ENCODE measurements at places on chromosomes 13 and 19.

- DNase-seq, result no peak
Measured at GRCh38 chr19:40621283-40621682, 20.1 kb downstream of the LTBP4 start.

DNA sequence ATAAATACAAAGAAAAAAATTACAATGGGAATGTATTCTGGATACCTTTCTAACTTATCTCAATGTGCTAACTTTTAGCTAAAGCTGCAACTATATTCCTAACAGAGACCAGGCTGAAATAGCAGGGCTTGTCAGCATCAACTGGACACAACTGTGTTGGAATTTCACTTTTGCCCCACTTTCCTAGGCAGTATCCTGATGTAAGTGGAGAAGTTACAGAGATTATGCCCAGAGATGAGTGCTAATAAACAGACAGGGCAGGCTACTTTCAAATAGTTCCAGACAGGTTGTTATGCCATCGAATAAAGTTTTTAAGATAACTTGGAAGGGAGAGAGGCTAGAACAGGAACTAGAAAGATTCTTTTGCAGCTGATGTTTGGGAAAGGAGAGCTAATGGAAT, 201.9 kb downstream of the KCTD12 start:
- DNase-seq, result no peak

GRCh38 chr19:53511933-53512374, 26.0 kb upstream of the ZNF331 start:
- no peak for DNase-seq

- no peak for DNase-seq
Measured at GRCh38 chr13:51451134-51451466, 1.7 kb downstream of the INTS6 start.

GRCh38 chr13:35964011-35964862, 166.9 kb downstream of the DCLK1 start:
- DNase-seq, result no peak

DNA sequence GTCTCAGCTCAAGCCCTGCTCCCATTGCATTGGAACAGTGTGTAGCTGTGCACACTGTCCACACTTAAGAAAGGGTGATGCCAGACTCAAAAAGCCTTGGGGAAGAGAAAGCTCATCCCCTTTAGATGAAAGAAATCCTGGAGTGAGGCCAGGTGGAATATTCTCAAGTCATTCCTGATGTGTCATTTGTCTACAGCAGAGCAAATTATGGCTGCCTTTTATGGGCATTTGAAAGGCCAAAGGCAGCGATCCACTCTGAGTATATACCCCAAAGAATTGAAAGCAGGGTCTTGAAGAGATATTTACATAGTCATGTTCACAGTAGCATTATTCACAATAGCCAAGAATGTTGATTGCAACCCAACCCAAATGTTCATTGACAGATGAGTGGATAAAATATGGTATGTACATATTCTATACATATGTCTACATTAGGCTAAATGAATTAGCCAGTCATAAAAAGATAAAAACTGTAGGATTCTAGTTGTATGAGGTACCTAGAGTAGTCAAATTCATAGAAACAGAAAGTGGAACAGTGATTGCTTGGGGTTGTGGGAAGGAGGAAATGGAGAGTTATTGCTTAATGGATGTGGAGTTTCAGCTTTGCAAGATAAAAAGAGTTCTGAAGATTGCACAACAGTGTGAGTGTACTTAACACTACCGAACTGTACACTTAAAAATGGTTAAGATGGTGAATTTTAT, 214.9 kb downstream of the KCNRG start:
- no peak for DNase-seq

- DNase-seq, result no peak
Measured at GRCh38 chr19:36051637-36052036, 2.4 kb downstream of the THAP8 start.

GRCh38 chr13:32164622-32165268, 133.2 kb downstream of the FRY start:
- DNase-seq, result peak; percentile 64

DNA sequence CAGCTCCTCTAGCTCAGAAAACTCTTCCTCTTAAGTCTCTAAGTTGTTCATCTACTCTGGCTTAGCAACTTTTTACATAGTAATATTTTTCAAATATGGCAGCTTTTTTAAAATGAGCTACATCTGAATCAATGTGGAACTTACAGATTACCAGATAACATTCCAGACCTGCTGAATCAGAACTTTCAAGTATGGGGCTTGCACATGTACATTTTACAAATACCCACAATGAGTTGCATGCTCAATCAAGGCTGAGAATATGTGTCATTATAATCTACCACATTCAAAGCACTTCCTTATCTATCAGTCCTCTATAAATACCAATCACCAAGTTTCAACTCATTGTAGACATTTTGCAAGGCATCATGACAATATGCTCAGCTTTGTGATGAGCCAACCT, 383.1 kb downstream of the FGF14 start:
- no peak for DNase-seq

DNA sequence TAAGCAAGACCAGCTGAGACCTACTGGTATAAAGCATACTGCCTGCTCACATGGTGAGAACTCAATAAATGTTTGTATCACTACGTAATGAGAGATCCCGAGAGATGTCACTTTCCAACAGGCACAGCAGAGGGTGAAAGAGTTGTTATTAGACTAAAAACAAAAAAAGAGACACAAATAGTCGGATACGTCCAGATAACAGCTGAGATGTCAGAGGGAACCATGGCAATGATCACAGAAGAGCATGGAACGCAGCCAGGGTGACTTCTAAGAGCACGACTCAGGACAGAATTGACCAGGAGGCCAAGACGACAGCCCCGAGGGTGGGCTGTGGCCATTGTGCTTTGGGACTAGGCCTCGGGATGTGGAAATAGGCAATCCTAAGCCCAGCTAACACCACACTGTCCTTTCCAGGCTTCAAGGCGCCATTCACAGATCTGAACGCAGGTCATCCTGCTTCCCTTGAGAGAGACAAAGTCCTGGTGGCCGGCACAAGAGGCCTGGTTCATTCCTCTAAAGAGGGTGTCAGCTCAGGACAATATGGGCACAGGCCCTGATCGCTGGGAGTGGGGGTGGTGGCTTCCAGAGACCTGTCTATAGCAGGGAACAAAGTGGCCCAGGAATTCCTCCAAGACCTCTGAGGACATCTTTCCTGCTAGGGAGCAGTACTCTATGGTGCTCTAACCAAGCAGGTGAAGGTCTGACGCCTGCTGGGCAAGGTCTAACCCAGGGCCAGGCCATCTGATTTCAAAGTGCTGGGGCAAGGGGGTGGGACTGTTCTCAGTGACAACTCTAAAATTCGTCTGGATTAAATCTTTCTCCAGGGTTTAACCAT, 3.2 kb downstream of the SH3GL1 start:
- no peak for DNase-seq

DNA sequence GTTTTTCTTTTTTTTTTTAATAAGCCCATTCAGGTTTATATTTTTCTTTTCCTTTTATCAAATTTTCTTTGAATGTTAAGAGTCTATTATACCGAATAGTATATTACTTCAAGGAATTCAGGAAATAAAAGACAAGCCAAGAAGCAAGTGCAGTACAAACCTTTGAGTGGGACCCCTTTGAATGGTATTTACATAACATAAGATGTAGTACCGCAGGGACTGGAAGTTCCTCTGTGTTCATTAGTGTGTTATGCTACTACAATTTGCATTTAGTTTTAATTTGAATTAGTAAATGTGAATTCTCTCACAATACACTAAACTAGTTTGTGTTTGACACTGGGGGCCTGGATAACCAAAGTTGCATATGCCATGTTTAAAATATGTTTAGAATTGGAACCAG, 339.5 kb downstream of the DCT start:
- DNase-seq, result no peak

- no peak for DNase-seq
Measured at GRCh38 chr19:52345162-52345561, 9.1 kb downstream of the ZNF610 start.

- DNase-seq, result peak; percentile 95
Measured at GRCh38 chr19:17303167-17303939, at the start of gene ABHD8. Gene ABHD8, minus strand, starts transcription at chr19:17303425. Its CDS starts 1,809 bp downstream, at chr19:17301616.

- no peak for DNase-seq
Measured at GRCh38 chr13:23469951-23470421, 36.5 kb upstream of the SACS start.

DNA sequence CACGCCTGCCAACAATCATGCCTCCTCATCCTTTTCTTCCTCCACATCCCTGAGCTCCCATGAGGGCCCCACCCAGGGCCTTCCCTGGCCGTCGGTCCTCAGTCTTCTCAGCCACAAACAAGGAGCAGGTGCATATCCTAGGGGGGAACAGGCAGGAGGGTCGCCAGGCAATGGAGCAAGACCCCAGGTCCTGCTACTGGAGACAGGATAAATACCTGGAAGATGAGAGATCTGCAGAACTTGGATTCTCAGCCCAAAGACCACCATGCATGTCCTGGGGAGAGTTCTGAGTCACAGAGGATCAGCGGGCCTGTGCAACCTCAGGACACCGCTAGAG, 344.7 kb upstream of the TSHZ3 start:
- no peak for DNase-seq

DNA sequence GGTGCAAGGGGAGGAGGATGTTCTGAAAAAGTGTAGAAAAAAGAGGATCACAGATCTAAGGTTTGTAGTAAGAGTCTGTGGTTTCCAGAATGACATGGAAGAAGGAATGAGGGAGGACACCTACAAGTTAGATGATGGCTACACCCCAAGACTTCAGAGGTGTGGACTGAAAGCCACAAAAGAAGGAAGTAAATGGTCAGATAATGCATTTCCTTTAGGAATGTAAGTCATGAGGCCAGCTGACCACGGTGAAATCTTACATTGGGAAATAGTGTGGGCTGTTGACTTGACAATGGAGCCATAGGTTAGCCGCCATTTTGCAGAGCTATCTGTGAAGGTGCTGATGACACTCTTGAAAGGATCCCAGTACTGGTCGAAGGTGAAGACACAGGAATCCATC, 25.3 kb upstream of the FBXO27 start:
- no peak for DNase-seq

DNA sequence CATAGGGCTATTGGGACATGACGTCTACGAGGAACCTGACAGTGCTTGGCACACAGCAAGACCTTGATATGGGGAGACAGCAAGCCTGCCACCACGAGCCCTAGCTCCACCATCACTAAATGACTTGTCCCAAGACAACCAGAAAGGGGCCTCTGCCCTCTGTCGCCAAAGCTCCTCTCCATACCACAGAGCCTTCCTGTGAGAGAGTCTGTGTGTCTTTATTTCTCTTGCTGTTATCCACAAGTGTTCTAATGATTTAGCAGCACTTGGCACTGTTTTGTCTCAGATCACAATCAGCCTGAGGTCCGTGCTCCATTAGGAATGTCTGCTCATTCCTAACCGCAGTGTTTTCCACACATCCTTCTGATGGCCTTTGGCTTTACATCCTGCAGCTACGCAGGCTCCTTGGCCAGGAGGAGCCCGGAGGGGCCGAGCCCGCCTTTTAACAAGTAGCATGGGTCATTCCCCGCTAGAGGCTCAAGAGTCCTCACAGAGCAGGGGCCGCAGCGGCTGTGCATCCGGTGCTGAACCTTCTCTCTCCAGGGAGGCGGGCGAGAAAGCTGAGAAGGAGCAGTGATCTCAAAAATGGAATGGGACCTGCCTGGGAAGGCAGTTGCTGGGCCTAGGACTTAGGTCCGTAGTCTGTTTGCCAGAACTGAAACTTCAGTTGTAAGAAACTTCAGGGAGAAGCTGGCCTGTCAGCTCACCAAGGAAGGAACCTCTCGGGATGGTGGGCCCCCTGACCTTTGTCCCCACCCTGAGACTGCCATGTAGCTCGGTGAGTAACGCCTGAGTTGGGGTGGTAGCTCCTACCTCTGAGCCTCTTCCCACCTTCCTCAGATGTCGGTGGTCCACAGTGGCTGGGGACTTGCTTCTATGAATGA, 61.1 kb upstream of the HMGB1 start:
- DNase-seq, result no peak

DNA sequence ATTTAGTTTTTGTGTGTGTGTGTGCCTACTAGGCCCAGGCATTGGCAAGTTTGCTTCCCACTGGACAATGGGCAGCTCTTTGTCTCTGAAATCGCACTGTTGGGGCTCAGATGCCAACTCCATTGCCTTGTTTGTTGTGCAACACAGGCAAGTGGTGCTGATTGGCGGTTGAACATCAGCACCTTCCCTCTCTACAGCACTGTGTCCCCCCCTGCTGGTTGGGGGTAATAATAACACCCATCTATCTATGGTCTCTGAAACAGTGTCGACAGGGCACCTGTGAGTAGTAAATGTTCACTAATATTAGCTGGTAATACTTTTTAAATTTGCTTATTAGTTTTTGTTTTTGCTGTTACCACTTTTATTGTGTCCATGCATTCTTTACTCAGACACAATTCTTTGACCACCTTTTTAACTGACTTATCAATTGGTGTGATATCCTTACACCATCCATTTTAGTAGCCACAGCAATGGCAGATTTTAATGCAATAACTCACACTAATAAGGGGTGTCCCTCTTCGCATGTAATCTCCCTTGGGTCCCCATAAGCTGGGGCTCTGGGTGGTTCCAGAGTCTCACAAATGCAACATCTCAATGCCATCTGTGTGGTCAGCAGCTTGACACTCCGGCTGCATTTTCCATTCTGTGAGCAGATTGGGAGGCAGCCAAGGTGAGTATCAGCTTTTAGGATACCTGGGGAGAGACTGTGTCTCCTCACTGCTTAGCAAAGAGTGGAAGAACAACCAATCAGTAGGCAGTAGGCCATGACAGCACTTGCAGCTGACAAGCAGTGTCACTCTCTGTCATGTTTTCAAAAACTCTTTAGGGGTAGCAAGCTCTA, 47.7 kb upstream of the UQCRFS1 start:
- no peak for DNase-seq

GRCh38 chr19:16383584-16384161, 59.0 kb downstream of the KLF2 start:
- DNase-seq, result no peak

DNA sequence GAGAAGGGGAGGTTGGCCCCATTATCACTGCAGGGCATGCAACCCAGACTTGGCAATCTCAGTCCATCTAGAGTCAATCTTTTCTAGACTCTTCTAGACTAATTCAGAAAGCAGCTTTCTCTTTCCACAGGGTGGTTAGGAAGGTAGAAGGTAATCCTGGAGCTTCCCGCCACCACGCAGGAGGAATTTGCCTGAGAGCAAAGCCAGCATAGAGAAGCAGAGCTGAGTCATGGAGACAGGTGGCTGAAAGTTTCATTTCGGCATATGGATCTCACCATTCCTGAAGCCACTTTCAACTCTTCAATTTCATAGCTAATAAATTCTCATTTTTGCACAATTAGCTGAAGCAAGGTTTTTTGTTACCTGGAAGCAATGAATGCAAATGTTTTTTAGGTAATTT, 29.0 kb upstream of the FFAR2 start:
- DNase-seq, result no peak

- no peak for DNase-seq
Measured at GRCh38 chr19:855566-856120, 3.5 kb downstream of the ELANE start.

GRCh38 chr19:37452500-37453245, 14.6 kb downstream of the ZNF569 start:
- no peak for DNase-seq

- DNase-seq, result no peak
Measured at GRCh38 chr13:19713186-19713965, 69.4 kb downstream of the PSPC1 start.

GRCh38 chr19:43300876-43301765, 31.8 kb upstream of the PSG9 start:
- DNase-seq, result no peak

Data from NCI-H1092 (cell line).